ENCODE measurements at places on chromosomes 2 and 18.

- no peak for DNase-seq
Observed at GRCh38 chr2:224831530-224831929, 115.4 kb upstream of the CCDC195 start.

DNA sequence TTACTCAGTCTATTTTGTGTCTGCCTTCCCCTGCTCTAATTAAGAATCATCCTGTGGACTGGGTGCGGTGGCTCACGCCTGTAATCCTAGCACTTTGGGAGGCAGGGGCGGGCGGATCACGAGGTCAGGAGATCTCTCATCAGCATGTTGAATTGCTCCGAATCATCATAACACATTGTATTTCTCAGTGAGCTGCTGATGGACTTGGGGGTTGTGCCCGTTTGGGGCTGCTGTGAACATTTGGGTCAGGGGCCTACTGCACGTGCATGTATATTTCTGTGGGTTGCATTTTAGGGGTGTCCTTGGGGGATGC is 84.4 kb downstream of the ARHGEF4 start:
- DNase-seq: no peak

GRCh38 chr18:3425446-3425845 is 24.5 kb upstream of the TGIF1 start:
- no peak for DNase-seq

GRCh38 chr2:225468131-225468530 is 68.6 kb downstream of the NYAP2 start:
- no peak for DNase-seq

GRCh38 chr2:216057688-216058193 is 23.9 kb downstream of the PECR start:
- no peak for DNase-seq

DNA sequence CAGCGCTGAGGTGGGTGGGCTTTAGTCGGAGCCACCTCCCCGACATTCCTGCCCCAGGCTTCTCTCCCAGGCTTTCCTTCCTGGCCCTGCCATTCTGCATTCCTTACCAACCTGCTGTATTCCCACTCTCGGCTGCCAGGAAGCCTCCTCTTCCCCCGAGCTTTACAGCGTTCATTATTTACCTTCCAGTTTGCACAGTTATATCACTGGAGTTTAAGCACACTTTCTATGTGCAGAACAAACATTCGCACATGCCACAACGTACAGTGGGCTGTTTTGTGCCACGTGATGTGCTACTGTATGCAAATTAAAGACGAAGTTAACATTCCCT is 246.3 kb downstream of the SOX11 start:
- DNase-seq: no peak

Data from COR-L47 (cell line).